ENCODE measurements at places on chromosomes 1 and 21.

- DNase-seq = no peak
Observed at GRCh38 chr21:45873418-45873817, 108.2 kb upstream of the COL6A1 start.

DNA sequence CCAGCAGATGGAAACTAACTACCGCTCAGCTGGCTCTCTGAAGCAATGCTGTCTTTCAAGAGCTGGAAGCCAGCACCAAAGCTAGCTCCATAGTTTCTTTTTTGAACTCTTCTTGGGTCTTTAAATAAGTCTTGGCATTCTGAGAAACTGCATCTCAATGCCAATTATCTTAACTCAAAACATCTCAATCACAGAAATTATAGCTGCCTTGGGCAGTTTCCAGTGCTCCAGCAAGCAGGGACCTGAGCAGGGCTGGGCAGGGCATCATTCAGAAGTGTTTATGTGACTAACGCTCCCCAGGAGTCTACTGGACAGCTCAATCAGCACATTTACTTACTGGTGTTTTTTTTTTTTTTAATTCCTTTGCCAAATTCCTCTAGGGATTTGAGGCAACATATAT is 18.3 kb upstream of the PADI4 start:
- no peak for DNase-seq

GRCh38 chr1:67753776-67754525 is 69.0 kb downstream of the GADD45A start:
- DNase-seq = no peak

DNA sequence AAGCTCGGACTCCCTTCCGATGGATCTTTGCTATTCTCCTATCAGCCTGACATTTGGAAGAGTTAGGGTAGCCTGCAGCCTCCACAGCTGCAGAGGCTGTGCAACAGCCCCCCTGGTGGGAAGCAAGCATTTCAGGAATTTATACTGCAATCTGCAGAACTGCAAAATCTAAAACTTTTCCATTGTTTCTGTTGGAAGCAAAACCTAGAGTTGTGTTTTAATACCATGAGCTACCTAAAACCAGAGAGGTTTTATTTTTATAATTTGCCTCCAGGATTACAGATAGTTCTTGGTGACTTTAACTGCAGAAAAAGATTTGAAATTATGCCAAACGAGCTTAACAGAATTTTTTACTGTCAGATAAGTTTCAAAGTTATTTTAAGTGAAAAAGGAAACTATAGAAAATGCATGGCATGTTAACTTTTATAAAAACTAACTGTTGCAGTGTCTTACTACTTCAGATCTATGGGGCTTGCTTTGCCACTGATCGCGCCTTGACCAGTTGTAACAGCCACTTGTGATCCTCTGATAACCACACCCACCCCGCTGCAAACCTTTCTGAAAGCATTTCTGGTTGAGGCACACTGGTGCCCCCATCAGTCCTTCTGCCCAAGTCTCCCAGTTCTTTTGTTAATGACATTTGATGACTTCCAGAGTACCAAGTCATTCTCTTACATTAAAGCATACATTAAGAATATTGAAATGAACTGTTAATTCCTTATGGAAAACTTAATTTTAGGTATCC is 64.8 kb downstream of the PRDM2 start:
- DNase-seq = no peak

DNA sequence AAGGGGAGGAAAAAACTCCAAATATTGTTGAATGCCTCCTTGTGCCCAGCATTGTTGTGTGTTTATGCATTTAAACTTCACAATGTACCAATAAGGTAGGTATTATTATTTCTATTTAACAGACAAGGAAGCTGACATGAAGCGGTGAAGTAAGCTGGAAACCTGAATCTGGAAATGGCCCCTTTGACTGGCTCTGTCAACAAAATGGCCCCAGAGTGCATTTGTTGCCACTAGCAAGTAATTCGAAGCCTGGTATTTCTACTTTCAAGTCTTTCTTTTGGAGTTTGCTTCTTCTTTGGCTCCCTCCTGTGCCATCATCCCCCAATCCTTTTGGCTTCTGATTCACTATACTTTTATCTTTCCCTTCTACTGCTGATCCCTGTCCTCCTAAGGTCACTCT is 23.1 kb downstream of the CRYZL1 start:
- no peak for DNase-seq

- DNase-seq = no peak
Observed at GRCh38 chr1:169511316-169512005, 25.7 kb upstream of the SLC19A2 start.

DNA sequence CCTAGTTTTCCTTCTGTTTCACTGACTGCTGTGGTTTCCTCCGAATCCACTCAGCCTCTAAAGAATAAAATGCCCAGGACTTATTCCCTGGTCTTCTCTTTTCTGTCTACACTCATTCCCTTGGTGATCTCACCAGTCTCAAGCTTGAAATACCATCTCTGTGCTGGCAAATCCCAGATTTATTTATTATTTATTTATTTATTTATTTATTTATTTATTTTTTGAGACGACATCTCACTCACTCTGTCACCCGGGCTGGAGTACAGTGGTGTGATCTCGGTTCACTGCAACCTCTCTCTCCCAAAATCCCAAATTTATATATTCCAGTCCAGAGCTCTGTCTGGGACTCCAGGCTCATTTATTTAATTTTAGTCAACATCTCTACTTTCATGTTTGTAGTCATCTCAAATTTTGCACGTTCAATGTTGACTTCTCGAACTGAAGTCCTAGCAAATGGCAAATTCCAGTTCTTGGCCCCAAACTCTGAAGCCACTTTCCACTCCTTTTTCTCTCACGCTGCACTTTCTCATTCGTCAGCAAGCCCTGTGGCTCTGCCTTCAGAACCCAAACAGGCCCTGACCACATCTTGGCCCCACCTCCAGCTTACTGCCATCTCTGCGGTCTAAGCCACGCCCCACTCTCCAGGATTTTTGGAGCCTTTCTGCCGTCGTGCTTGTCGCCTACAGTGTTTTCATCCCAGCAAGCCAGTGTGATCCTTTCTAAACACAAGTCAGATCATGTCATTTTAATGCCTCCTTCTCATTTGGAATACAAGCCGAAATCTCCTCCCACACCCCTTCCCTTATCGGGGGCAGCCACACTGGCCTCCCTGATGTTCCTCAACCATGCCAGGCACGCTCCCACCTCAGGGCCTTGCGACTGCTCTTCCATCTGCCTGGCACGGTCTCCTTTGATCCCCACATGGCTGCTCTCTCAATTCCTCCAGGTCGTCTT is 14.2 kb upstream of the TENT5B start:
- DNase-seq = no peak

DNA sequence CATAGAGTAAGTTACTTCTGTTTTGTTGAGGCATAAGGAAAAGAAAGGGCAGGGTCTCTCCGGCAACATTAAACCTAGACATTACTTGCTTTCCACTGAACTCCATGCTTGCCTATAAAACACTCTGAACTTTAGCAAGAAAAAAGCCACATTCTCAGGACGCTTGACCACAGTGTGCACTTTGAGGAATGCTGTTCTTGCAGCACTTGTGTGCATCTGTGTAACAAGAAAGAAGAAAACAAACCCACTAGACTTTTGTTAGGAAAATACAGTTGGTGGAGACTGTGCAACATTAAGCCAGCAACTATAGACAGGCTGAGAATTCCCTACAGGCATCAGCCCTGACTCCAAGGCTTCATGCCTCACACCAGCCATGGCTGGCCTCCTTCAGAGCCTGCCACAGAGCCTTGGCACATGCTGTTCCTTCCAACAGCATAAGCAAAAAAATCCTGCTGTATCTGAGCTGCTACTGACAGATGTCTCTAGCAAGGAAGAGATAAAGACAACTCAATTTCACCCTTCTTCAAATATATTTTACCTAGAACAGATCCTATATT is 5.8 kb downstream of the PDZK1 start:
- no peak for DNase-seq

DNA sequence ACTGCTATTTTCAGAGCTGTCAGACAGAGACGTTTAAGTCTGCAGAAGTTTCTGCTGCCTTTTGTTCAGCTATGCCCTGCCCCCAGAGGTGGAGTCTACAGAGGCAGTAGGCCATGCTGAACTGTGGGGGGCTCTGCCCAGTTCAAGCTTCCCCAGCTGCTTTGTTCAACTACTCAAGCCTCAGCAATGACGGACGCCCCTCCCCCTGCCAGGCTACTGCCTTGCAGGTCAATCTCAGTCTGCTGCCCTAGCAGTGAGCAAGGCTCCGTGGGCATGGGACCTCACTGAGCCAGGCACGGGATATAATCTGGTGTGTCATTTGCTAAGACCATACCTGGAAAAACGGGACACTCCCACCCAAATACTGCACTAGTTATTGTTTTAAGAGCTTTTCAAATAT is 219.7 kb downstream of the BRINP3 start:
- DNase-seq = no peak

DNA sequence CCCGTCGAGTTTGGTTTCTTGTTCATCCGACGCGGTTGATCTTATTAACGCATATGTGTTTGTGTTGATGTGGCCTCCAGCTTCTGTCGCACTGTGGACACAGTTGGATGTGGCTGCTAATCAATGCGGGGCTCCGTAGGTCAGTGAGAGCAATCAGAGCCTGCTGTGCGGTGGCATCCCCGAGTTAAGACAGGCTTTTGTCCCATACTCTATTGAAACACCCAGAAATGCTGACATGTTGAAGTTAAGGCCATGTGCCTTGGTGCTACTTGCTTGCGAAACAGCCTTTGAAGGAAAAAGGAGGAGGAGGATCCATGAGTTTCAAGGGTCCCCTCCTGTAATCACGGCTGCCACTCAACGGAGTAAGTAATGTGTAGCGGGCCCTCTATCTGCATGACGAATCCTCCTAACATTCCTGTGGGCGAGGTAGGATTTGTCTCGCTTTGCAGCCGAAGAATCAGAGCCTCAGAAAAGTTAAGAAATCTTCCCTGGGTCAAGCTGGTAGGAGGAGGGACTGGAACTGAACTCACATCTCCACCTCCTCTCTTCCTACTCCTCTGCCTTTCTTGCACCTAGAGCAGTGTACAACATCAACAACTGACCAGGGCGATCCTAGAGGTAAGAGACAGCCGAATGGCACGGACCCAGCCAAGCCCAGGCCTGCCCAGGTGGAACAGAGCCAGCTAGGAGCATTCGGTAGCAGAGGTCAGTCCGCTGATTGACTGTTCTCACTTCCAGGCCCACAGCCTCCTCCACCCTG is 19.5 kb downstream of the PDE9A start:
- no peak for DNase-seq

DNA sequence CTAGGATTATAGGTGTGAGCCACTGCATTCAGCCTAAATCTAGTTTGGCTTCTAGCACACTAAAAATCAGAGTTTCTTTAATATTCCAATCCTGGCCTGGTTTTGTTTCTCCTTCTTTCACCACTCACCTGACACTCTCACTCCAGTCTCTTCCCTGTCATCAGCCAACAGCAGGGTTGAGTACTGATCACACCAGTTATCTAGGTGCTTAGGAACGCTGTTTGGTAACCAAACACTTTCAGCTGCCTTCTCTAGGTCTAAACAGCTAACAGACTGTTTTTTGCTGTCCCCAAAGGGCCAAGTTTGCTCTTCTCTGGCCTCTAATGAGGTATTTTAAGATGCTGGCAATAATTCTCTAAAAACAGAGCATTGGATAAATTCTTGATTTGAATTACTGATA is 17.7 kb upstream of the FRRS1 start:
- no peak for DNase-seq

GRCh38 chr1:87346130-87346814 is 17.6 kb downstream of the LMO4 start:
- DNase-seq = no peak

DNA sequence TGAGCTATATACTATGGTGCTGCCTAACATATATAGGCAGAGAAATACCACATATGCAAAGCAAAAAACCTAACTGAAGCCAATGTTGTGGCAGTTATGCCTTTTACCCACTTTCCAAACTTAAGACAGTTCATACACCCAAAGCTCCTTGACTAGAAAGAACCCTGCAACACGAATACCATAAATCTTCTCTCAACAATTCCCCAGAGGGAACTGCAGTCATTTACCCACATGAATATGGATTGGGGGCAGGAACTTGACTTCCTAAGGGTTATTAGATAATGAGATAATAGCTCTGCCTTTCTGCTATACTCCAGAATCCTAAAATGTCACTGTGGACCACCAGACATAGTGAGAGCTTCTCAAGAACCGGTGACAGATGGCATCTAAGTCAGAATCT is 2.9 kb upstream of the ASPM start:
- no peak for DNase-seq

DNA sequence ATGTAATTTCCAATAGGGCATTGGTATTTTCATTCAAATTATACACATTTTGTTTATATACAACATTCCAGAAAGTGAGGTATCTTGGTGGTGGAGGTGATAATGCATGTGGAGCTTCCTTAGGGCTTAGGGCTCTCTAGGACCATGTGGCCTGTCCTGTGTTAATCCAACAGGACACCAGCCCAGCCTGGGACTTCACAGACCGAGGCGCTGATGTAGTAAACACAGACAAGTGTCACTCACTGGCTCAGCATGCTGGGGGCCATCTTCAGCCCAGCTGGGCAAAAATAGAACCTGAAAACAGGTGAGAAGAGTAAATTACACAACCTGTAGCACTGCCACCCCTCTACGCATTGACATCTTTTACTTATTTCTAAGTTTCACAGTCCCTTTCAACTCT is 66.7 kb downstream of the MAB21L3 start:
- no peak for DNase-seq

- no peak for DNase-seq
Observed at GRCh38 chr1:147505568-147505967, 35.7 kb upstream of the BCL9 start.

DNA sequence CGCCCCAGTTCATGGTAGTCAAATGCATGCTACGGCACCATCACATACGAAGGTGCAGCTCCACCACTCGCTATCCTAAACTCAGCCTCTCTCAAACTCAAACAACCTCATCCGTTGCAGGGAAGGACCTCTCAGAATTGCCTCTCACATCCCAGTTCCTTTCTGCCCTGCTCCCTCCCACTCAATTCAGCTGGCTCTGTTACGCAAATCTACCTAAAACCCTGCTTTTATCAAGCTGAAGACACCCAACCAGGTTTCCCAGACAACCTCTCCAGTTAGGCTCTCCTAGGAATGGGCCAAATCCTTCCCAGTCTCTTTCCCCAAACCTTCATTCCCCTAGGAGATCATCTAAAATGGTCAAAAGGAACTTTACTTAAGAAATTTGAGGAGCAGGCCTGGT is 62.9 kb downstream of the CLSTN1 start:
- no peak for DNase-seq

DNA sequence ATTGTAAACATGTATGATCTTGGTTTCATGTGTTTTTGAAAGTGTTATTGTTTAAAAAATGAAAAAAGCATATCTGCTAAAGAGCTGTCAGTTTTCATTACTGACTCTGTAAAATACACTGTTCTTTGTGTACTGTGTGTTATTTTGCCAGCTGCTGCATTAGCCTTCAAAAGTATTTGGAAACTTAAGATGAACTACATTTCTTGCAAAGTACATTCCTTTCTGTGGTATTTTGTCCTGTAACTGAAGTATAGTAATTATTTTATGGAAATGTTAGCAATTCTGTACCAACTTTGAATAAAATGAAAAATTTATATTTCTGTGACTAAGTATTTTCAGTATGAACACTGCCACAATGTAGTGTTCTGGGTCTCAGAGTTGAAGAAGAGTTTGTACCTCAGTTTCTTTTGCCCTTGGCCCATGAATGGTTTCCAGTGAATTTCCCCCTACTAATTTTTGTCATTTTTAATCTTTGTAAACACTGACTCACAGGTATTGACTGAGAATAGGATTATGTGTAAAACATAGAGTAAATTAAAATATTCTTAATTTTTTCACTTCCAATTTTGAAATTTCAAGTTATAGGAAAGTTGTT is 32.7 kb downstream of the MRPS6 start:
- DNase-seq = no peak

Measured in germinal center (tissue), 1 donor.